ENCODE measurements at places on chromosomes 7 and 10. TPM values are rescaled to one million over a fixed set of nuclear protein-coding genes. Genes with fewer than 3 reads are reported as not detected.

MTPN gene
- 110 TPM for total RNA-seq

CRYGN gene
- total RNA-seq, result not detected

PKD2L1 gene
- not detected for total RNA-seq

TSPAN15 gene
- total RNA-seq, result 6.0 TPM

FMC1 gene
- total RNA-seq, result 6.3 TPM

ZNRF2 gene
- 4.2 TPM for total RNA-seq

ZCCHC24 gene
- 42.8 TPM for total RNA-seq

UCMA gene
- not detected for total RNA-seq

TMEM196 gene
- total RNA-seq, result not detected

SEMA3A gene
- 1.1 TPM for total RNA-seq

PRPF18 gene
- total RNA-seq, result 15.7 TPM

ADCYAP1R1 gene
- not detected for total RNA-seq

SUV39H2 gene
- 9.7 TPM for total RNA-seq

TRPV5 gene
- total RNA-seq, result not detected

FLNC gene
- 131 TPM for total RNA-seq

CALD1 gene
- 336 TPM for total RNA-seq

RARRES2 gene
- not detected for total RNA-seq

ANKRD26 gene
- total RNA-seq, result 6.3 TPM

GARS1 gene
- 424 TPM for total RNA-seq

PRKAR2B gene
- total RNA-seq, result 0.54 TPM
